NCI-H2081 treated with DMSO at 0.1 percent for 48 hours (cell line): ENCODE measurements at places on chromosomes 3 and 15.

DNA sequence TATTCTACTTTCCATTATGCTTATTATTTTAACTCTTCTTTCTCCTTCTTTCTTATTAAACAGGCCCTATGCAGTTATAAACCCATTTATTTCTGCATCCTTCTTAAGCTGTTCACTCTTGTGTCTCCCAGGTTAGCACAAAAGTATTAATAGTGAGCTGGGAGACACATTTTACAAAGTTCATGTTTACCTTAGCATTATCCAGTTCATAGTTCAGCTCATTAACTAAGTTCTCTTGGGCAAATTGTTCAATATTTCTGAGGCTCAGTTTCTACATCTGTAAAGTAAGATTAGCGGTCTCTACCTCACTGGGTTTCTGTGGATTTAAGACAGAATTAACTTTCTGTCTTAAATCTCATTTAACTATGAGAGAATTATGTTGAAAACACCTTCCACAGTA lies 31.2 kb upstream of the UMPS start:
- DNase-seq: no peak

DNA sequence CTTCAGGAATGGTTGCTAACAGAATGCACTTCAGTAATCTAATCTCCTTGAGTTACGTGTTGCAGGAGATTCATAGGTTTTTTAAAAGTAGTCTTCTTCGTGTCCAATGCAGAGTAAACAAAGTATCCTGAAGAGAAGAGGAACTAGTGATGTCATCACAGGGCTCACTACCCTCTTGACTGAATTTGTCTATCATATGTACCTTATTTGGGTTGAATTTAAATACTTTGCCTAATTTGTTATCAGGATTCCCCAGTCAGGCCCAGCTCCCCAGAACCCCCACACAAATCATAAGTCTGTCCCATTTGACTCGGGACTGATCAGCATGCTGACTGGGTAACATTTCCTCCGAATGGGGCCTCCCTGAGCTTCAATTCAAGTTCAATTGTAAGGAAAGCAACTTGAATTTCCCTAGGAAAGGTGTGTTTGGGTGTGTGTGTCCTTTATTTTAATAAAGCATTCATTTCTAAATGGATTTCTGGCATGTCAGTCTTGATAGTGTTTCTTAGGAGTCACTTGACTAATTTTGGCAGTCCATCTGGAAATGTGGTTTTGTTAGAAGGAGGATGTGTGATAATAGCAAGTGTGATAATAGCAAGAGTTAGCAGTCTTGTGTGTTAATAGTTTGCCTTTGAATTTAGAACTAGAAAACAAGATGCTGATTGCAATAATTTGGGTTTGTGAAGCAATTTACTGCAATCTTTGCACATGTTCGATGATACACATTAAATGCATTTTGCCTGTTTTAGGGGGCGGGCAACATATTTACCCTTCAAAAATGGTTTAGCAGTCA lies 21.9 kb downstream of the OXNAD1 start:
- DNase-seq: no peak

GRCh38 chr3:61966200-61966599 lies 404.8 kb downstream of the PTPRG start:
- no peak for DNase-seq

DNA sequence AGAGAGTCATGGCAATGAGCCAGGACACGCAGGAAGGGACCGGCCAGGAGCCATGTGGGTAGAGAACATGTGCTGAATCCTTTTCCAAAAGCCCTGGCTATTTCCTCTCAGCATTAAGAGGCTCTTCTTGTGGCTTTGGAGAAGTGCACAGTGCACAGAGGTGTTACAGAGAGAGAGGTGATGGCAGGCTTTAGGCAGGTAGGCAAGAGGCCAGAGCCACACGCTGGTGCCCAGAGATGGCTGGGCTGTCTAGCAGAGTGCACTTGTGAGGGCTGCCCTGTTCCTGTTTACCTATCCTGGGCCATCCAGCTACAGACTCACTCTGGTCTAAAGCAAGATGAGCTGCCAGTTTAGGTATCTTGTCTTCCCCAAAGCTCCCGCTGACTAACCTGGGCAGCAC lies 402.6 kb downstream of the OCA2 start:
- DNase-seq: no peak

- no peak for DNase-seq
These were observed 717.5 kb downstream of the AGBL1 start for GRCh38 chr15:86797135-86797534.

DNA sequence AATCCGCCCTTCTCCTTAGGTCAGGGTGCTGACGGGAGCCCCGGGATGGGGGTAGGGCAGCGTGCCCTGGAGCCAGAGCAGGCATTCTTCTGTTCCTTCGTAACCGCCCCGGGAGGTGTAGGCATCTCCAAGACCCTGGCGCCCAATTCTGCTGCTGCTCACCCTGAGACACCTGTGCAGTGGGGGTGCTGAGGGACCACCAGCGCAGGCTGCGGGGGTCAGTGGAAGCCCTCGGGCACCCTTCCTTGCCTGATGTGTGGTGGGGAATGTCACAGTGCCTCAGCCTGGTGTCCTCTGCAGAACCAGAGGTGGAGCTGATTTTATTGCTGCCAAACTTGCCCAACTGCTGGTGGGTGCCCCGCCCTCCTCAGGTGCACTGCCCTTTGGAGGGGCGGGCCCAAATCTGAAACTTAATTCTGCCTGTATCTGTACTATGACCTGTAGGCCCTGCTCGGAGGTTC lies 7.3 kb downstream of the CSK start:
- no peak for DNase-seq

- DNase-seq: no peak
These were observed 81.9 kb upstream of the TOPAZ1 start for GRCh38 chr3:44159696-44160300.
